Gastroesophageal sphincter (tissue), 4 donors: ENCODE measurements at places on chromosomes 16 and 17. TPM values are rescaled to one million over a fixed set of nuclear protein-coding genes. Genes with fewer than 3 reads are reported as not detected.

- no peak for ATAC-seq
These were observed 5.9 kb downstream of the UQCRC2 start for GRCh38 chr16:21959050-21959449.

DNA sequence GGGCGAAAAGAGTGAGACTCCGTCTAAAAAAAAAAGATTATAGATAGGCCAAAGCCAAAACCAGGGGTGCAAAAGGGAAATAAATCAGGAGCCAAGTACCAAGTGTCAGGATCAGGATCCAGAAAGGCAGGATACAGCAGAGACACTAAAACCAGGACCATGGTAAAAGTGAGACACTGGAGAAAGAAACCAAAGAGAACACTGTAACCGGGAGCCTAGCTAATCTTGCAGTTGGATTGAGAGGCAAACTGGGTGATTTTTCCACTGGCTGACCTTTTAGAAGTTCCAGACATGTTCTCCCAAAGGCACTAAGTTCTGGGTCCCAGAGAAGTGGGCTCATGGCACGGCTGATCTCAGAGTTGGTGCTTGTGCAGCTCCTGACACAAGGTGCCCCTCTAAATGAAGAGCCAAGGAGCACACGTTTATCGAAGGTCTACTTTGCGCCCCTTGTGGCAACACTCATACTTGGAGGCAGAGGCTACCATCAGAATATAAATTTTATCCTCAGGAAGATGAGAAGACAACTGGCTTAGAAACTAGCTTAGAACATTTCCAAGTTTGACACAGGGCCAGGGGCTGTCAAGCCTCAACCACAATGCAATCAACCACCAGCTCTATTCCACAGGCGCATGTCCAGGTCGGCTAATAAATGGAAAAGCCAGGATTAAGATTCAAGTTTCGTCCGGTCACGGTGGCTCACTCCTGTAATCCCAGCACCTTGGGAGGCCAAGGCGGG is 27.5 kb upstream of the HELZ start:
- no peak for ATAC-seq

- ATAC-seq, result no peak
These were observed 1.9 kb downstream of the HNF1B start for GRCh38 chr17:37742762-37743611.

DNA sequence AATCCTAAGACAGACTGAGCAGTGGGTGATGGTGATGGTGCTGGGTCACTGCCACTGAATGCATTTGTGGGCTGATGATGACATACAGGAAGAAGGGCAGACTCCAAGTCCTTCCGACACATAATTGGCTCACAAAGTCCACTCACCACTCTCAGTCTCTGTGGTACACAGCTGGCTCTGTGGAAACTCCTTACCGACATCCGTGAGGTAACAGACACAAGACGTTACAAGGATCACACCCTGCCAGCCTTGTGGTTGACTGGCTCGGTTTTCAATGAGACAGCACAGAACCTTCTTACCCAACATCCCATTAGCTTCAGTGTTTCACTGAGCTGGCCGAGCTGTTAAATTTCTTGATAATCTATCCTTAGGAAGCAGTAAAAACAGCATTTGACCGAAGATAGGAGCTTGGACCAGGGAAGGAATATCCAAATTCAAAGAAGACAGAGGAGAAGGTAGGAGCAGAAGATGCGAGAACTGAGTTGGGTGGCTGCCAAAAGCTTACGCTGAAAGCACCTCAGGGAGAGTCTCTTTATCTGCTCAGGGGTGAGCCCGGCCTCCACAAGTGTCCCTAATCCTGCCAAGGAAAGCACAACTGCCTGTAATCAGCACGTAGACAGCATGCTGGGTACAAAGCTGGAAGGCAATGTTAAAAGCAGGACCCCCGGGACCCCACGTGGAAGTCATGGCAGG is 5.5 kb upstream of the MXRA7 start:
- ATAC-seq, result peak; percentile 81

GRCh38 chr16:23827057-23827456 is 8.7 kb upstream of the PRKCB start:
- ATAC-seq, result no peak

DNA sequence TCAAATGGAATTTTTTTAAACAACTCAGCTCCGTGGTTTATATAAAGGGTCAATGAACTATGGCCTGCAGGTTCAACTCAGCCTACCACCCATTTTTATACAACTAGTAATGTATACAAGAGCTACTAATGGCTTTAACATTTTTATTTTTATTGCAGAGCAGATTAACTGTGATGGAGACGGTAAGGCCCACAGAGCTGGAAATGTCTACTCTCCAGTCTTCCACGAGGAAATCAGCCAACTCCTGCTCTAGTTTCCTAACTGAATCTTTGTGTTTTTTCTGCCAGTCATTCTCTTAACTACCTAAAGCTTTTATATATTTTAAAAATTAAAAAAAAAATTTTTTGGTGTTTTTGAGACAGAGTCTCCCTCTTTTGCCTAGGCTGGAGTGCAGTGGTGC is 385.1 kb upstream of the MAF start:
- no peak for ATAC-seq

TMED6 gene
- not detected for total RNA-seq

GRCh38 chr17:77693776-77694175 is 264.7 kb upstream of the TNRC6C start:
- ATAC-seq, result no peak

IRX6 gene
- not detected for total RNA-seq

DNA sequence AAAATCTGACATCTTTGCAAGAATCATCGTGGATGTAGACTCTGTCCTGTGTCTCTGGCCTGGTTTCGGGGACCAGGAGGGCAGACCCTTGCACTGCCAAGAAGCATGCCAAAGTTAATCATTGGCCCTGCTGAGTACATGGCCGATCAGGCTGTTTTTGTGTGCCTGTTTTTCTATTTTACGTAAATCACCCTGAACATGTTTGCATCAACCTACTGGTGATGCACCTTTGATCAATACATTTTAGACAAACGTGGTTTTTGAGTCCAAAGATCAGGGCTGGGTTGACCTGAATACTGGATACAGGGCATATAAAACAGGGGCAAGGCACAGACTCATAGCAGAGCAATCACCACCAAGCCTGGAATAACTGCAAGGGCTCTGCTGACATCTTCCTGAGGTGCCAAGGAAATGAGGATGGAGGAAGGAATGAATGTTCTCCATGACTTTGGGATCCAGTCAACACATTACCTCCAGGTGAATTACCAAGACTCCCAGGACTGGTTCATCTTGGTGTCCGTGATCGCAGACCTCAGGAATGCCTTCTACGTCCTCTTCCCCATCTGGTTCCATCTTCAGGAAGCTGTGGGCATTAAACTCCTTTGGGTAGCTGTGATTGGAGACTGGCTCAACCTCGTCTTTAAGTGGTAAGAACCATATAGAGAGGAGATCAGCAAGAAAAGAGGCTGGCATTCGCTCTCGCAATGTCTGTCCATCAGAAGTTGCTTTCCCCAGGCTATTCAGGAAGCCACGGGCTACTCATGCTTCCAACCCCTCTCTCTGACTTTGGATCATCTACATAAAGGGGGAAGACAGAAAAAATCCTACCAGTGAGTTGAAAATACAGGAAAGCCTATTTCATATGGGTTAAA is at the start of gene G6PC1:
Gene G6PC1, plus strand, starts transcription at position 340 of the 872 bp plus-strand sequence. Its CDS starts 78 bp downstream, at position 418.
- ATAC-seq, result no peak

SLC2A4 gene
- total RNA-seq, result 71.8 TPM

JPT1 gene
- total RNA-seq, result 9.3 TPM

ADAMTS18 gene
- total RNA-seq, result 0.15 TPM

GP2 gene
- not detected for total RNA-seq

- ATAC-seq, result no peak
These were observed 1.9 kb downstream of the CDH11 start for GRCh38 chr16:65119901-65120401.
